ENCODE measurements at places on chromosomes 3 and 15.

DNA sequence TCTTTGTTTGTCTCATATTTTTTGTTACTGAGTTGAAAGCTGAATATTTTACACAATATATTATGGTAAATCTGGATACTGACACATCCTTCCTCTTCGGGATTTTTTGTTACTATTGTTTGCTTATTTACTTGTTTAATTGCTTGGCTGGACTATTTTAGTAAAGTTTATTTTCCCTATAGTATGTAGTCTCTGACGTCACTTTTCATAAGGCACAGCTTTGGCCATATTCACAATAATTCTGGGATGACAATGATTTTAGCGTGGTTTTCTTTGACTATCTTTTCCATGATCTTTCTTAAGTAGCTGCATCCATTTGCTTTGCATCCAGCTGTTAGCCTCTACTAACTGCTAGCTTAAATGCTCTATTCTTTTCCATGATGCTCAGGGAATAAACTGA lies 552.4 kb downstream of the VGLL3 start:
- DNase-seq = no peak

DNA sequence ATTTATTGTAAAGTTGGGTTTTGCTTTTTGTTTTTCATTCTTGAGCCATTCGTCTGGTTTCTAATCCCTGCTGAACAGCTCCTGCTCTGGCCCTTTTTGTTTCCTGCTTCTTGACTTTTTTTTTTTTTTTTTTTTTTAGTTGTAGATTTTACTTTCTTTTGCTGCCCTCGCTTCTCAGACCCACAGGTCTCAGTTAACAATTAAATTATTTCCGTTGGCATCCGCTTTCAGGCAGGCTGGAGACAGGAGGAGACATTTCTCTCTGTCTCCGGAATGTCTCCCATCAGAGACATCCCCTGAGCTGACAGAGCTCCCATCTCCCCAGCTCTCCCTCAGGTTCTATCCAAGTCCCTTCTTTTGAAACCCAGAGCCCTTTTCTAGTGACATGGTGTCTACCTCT lies 68.6 kb downstream of the SLC6A6 start:
- DNase-seq = no peak

GRCh38 chr3:14267976-14268375 lies 89.4 kb downstream of the LSM3 start:
- no peak for DNase-seq

GRCh38 chr3:62439978-62440377 lies 66.6 kb upstream of the FEZF2 start:
- DNase-seq = no peak

DNA sequence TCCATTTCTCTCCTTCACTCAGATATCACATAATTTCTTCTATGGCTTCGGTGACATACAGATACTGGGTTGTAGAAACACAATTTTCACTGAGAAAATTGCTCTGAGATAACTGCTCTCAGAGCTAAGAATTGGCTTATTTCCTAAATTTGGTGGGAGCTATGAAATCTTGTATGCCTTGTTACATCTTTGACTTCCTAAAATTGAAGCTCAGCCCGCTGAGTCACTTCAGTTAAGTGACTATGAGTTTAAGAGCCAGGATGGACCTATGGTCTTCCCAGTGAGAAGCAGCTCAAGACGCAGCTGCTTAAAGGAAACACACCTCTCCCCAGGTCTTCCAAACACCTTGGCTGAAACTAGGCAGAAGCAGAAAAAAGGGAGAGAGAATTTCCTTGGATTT lies 56.4 kb downstream of the EFHB start:
- DNase-seq = no peak

DNA sequence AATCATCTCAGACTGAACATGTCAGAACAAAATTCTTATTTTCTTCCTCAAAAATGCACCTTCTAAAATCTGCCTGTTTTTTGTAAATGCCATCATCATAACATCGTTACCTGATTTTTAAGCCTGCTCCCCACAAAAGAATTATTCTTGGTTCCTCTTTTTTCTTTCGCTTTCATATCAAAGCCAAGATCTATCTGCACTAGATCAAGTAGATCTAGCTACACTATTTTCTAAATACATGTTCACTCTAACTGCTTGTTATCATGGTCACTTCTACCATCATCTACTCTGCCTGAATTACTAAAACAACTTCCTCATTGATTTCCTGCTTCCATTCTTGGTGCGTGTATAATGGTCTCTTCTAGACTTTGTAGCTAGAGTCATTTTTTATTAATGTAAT lies 217.7 kb downstream of the ARPP21 start:
- no peak for DNase-seq

- no peak for DNase-seq
Observed at GRCh38 chr3:187966636-187967406, 187.1 kb upstream of the LPP start.

GRCh38 chr15:61869656-61870055 lies 190.6 kb downstream of the VPS13C start:
- no peak for DNase-seq

DNA sequence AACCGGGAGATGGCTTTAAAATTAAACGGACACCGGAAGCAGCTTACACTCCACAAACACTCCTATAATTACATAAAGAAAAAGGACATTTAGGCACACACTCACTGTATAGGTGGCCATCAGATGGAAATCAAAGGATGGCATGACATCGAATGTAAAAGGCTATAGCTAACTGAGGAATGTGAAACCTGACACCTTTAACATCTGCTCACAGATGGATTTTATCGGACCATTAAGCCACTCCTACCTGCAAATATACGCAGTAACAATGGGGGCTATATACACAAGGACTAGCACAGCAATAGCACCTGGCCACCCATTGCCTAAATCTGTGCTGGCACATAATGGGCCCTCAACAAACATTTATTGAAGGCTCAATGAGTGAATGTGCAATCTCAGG lies 14.5 kb upstream of the RBSN start:
- DNase-seq = no peak

- DNase-seq = no peak
Observed at GRCh38 chr15:81301385-81301784, 22.6 kb downstream of the STARD5 start.

DNA sequence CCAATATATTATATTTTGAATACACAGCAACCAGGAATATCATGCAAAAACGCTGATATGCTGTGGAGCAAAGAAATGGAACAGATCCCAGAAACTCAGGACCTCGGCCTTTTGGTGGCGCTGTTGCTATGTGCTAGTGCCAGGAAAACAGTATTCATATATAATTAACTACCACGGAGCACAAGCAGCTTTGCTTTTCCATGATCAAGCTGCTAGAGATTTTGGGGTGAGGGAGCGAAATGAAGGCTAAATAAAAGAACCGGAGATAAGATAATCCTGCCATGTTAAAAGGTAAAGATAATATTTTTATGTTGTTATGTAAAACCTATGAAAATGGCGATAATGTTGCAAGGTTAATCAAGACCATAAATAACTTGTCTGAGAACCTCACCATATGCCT lies 157.7 kb upstream of the FAM3D start:
- DNase-seq = peak; percentile 72

All from left hindlimb (tissue), 1 donor.